ENCODE measurements at places on chromosomes 7 and 10. TPM values are rescaled to one million over a fixed set of nuclear protein-coding genes. Genes with fewer than 3 reads are reported as not detected.
A peak's percentile ranks its signal among the peaks of the same experiment; 100 is the strongest.

DNA sequence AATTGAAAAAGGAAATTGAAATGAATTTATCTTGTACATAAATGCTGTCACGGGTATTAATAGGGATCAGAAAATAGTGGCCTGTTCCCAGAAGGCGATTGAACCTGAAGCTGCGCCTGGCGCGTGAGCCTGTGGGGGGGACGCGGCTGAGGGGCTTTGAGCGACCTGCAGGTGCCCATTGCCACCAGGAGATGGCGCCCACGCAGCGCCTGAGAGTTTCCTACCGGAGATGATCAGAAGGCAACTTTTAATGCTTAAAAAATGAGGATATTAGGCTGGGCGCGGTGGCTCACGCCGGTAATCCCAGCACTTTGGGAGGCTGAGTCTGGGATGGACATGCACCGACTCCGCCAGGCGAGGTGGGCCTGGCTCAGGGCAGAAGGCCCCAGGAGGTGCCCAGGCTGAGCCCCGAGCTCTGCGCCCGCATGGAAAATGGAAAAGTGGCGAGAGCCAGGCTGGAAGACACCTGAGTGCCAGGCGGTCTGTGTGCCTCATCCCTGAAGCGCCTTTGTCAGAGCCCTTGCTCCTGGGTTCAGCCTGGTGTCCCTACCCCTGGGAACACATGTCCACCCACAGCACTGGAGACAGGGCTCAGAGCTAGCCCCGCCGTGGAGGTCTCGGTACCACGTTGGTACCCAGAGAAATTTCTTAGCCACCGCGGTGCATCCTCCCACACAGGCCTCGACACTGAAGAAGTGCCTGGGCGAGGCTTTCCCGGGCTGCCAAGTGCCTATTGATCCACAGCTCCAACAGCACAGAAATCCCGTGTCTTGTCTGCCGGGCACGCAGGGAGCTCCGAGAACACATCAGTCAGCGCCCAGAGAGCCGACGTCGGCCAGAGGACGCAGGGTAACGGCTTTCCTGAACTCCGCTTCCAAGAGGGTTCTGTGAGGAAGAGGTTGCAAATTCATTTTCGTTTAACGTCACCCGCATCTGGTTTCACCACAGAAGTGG lies 117.4 kb downstream of the INPP5A start:
- peak; percentile 98 for DNase-seq

- DNase-seq: peak; percentile 62
Observed at GRCh38 chr7:149821191-149822148, 16.7 kb upstream of the ZNF862 start.

GRCh38 chr7:155001756-155002410 lies 1.0 kb downstream of the PAXIP1 start:
- no peak for DNase-seq

C7orf33 gene
- total RNA-seq: not detected

MOGAT3 gene
- total RNA-seq: 0.52 TPM

- DNase-seq: peak; percentile 58
Observed at GRCh38 chr10:45443101-45444009, 69.3 kb downstream of the ALOX5 start.

DNA sequence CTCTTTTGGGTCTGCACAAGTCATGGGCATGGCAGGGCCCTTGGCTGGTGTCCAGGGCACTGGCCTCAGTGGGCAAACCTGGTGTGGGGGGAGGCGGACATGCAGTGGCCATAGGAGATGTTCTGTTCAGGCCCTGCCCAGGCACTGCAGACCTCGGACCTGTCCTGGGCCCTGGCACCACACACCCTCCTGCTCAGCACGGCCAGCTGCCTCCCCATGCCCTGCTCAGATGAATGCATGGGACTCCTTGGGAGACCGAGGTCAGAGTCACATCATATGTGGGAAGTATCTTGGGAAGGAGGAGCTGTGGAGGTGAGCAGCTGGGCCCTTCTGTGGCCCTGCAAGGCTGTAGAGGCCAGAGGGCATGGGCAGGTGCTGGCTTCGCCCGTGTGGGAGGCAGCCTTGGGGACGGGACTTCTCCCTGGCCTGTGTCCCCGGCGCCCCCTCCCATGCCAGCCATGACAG lies 130.8 kb downstream of the VIPR2 start:
- DNase-seq: no peak

NPTX2 gene
- total RNA-seq: 34.8 TPM

DNA sequence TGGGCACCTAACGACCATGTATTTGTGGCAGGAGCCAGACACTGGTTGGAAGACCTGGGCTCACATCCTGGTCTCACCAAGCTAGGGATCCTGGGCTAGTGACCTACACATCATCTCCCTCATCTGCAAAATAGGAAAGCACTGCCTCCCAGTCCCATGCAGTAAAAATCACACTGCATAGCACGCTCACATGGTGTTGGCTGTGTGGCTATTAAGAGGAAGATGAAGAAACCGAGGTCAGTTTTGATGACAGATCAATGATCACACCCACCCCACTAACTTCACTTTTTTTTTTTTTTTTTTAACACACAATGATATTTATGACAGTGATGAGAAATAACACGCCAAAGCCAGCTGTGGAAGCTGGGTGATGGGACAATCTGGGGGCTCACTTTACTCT lies 146.5 kb downstream of the RNF216 start:
- DNase-seq: no peak

DNA sequence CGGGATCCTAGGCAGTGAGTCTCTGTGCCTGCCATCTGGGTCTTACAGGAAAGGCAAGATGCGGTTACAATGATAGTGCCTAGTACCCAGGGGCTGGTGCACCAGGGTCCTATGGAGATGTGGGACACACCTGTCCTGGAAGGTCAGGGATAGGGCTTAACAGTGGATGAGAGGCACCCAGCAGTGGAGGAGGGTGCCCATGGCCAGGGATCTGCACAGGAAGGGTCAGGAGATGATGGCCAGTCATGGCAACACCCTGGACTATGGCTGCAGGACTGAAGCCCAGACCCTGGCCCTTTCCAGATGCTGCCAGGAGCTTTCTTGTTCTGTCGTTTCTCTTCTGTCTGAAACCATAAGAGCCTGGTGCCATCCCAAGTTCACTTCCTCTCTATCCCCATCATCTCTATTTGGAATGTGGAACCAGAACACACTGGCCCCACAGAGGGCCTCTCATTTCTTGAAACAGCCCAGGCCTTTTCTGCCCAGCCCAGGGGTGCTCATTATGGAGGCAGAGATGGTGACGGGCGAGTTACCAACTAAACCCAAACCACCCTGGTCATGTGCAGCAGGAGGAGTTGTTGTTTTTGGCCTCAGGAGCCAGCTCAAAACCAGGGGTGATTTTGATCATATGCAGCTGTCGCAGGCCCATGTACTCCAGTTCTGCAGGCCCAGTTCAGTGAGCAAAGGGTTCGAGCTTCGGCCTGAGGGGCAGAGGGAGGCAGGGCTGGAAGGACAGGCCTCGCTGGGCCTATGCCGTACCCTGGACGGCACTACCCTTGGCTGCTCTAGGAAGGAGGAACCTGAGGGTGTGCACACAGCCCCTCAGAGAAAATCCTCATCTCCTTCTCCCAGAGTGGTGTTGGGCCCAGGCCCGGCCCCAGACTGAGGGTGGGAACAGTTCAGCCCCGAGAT lies 52.6 kb upstream of the GDF10 start:
- no peak for DNase-seq

DNA sequence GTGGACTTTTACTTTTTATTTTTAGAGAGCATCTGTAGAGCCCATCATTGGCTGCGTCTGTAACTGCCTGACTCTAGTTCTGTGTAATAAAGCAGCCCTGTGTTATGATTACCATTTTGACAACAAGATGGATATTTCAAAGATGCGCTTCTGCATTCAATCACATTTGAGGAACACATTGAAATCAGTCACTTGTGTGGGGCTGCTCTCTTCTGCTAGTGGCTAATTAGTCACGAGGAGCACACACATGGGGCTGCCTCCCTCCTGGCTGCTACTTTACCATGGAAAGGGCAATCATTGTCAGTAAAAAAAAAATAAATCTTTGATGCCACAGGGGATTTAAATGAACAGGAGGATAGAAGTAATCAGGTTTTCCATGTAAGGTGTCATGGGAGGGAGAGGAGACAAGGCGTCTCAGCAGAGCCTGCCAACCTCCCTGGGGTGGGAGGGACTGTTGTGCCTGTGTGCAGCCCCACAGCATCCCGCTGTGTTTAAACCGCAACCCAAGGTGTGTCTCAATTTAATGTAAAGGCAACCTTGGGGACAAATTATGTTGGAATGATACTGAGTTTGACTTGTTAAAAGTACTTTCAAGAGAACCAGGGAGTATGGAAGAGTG lies 205.2 kb upstream of the COBL start:
- no peak for DNase-seq

- DNase-seq: no peak
Observed at GRCh38 chr7:123360631-123361030, 160.9 kb upstream of the SLC13A1 start.

GRCh38 chr7:45459476-45459875 lies 114.7 kb upstream of the ADCY1 start:
- DNase-seq: no peak

GRCh38 chr10:50550291-50550839 lies 73.4 kb downstream of the SGMS1 start:
- DNase-seq: no peak

DNA sequence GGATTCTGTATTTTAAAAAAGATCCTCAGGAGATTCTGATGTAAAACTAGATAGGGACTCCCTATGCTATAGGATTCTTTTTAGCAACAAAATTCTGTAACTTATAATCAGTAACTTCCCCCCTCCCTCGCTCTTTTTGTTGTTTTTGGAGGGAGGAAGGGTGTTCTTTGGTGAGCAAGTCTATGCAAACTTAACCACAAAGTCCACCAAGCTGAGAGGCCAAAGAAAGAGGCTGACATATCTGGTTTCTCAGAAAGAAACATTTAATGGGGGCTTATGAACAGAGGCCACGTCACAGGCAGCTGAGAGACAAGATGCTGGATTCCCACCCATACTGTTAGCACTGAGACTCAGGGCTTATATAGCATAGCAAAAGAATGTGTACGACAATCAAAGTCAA lies 14.3 kb upstream of the ABCB5 start:
- no peak for DNase-seq

GRCh38 chr10:3779158-3779741 lies 5.8 kb downstream of the KLF6 start:
- DNase-seq: no peak

TMEM196 gene
- total RNA-seq: 0.21 TPM

DNA sequence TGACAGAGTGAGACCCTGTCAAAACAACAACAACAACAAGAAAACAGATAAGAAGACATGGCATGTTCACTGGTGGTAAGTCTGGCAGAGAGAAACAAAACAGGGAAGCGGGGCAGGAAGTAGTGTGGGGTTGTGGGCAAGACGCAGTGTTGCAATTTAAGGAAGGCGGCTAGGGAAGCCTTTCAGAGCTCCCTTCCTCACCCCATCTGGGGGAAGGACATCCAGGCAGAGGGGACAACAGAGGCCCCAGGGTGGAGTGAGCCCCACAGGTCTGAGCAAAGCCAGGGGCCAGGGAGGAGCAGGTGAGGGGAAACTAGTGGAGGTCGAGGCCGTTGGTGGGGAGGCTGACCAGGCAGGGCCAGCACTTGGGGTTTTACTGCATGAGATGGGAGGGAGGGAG lies 16.8 kb downstream of the LAT2 start:
- DNase-seq: peak; percentile 19

CDNF gene
- total RNA-seq: 0.28 TPM

DNA sequence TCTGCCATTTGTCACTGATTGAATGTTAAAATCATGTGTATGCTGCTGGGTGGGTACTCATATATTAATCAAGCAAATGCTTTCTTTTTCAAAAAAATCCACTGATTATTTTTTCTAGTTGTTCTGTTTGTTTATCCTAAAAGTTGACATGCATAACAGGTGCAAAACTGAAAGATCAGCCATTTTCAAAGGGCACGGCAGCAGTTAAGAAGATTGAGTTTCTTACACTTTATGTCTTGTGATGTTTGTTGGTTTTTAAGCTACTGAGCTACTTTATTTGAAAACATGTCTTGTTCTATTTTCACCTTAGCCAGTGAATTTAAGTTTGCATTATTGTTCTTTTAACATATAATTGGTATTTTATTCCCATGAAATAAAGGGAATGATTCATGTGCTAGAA lies 45.8 kb downstream of the PPP1R3A start:
- DNase-seq: no peak

DNA sequence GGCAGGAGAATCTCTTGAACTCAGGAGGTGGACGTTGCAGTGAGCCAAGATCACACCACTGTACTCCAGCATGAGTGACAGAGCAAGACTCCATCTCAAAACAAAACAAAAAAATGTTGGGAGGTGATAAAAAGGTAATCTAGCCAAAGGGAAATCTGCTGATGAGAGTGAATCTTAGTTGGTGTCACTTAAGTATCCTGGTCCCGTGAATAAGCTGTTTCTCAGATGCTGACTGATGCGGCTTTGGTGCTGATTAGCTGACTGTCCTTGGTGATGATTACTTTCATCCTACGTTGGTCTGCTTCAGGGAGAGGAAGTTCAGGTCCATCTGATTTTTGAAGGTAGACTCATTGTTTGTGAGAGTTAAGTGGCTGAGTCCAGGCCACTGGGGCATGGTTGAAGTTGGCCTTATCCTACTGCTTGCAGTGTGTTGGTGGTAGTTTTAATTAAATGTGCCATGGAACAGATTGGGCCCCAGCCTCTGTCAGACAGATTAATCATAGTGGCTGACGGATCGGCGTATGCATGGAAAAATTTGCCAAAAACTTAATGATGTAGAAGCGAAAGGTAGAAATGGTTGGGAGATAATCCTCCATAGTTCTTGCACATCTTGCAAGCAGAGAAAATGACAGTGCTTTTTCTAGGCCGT lies 17.4 kb upstream of the TMEM236 start:
- no peak for DNase-seq

TMEM229A gene
- 0.42 TPM for total RNA-seq

SPDYE1 gene
- not detected for total RNA-seq

GRCh38 chr10:93807371-93807770 lies 49.6 kb downstream of the LGI1 start:
- no peak for DNase-seq

- DNase-seq: peak; percentile 68
Observed at GRCh38 chr10:70715853-70716795, 43.8 kb downstream of the ADAMTS14 start.

GRCh38 chr10:67812007-67812406 lies 26.0 kb downstream of the DNAJC12 start:
- no peak for DNase-seq

GRCh38 chr10:3689871-3690510 lies 95.0 kb downstream of the KLF6 start:
- no peak for DNase-seq

- DNase-seq: no peak
Observed at GRCh38 chr10:11961771-11962170, 80.8 kb downstream of the UPF2 start.

- DNase-seq: no peak
Observed at GRCh38 chr7:64878684-64879083, 24.4 kb upstream of the ZNF273 start.

All from H7 (cell line).